Calu3 (cell line): ENCODE measurements at places on chromosomes 6 and 20. TPM values are rescaled to one million over a fixed set of nuclear protein-coding genes. Genes with fewer than 3 reads are reported as not detected.

DNA sequence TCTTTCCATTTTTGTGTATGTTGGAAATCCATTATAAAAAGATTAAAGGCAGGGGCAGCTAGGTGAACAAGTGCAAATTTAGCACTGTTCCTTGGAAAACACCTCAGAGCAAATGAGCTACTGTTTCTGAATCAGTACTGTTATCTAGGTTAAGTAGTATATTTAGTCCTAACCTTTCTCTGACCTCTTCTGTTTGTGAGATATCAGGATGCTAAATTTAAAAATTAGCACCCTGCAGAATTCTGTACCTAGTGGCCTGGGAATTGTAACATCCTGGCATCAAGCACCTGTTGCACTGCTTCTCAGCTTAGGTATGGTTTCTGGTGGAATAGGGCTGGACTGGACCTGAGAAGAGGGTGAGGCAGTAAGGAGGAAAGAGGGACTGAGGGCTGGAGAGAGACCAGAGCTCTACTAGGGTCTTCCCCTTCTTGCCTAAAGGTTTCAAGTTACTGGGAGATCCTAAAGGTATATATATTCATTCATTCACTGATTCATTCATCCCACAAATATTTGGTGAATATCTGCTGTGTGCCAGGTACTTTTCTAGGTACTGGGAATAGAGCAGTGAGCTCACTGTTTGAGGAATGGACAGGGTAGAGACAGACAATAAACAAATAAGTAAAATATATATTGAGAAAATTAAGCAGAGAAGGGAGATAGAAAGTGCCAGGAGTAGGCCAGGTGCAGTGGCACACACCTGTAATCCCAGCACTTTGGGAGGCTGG, 5.2 kb downstream of the ZNF76 start:
- no peak overlapping the region for H3K27ac ChIP-seq
- no peak for DNase-seq
- H3K4me3 ChIP-seq: no peak overlapping the region
- H3K36me3 ChIP-seq: peaks cover 14% of the 10 kb centered on the region
- H3K4me1 ChIP-seq: peaks cover 51% of the 10 kb centered on the region

GRCh38 chr6:145018027-145018426, 717.3 kb downstream of the EPM2A start:
- no peaks in the 10 kb centered on the region for H3K36me3 ChIP-seq
- peaks cover 12% of the 10 kb centered on the region for H3K4me1 ChIP-seq
- H3K27me3 ChIP-seq: no peaks in the 10 kb centered on the region
- H3K4me3 ChIP-seq: no peak overlapping the region
- H3K27ac ChIP-seq: no peak overlapping the region

DNA sequence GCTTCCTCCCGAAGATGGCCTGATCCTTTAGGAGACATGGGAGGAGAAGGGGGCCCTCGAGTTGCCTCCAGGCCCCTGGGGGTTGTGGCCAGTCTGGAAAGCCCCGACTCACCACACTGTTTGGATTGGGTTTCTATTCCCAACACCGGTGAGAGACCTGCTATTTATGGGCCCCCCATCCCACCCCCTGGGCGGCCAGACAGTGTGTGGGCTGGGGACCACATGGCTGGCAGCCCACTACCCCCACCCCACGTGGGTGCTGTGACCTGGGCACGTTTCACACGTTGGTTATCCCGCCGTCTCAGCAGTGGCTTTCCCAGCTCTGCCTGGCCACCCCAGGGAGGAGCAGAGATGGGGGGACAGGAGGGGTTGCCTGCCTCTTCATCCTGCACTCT, 116.1 kb downstream of the VEGFA start:
- no peak overlapping the region for H3K4me3 ChIP-seq
- H3K27ac ChIP-seq: no peak overlapping the region
- DNase-seq: no peak
- no peaks in the 10 kb centered on the region for H3K36me3 ChIP-seq

DNA sequence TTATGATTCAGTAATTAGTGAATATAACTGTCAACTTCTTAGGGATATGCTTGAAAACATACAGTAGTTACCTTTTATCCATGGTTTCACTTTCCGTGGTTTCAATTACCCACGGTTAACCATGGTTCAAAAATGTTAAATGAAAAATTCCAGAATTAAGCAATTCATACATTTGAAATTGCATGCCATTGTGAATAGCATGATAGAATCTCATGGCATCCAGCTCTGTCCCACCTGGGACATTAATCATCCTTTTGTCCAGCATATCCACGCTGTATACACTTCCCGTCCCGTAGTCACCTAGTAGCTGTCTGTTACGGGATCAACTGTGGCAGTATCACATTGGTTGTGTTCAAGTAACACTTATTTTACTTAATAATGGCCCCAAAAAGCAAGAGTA, 781.7 kb upstream of the CITED2 start:
- no peaks in the 10 kb centered on the region for H3K27me3 ChIP-seq
- H3K4me3 ChIP-seq: no peak overlapping the region
- DNase-seq: no peak
- H3K36me3 ChIP-seq: no peaks in the 10 kb centered on the region
- H3K27ac ChIP-seq: no peak overlapping the region

The CDH26 gene
- 0.76 and 1.1 TPM in 2 replicates for total RNA-seq

The CFB gene
- 944 and 1,205 TPM in 2 replicates for total RNA-seq

The ID4 gene
- total RNA-seq: 1.7 and 1.8 TPM in 2 replicates
